A549 treated with ZK216348 at 1 μM for 4 hours (cell line): ENCODE measurements at places on chromosomes 5 and 9. TPM values are rescaled to one million over a fixed set of nuclear protein-coding genes. Genes with fewer than 3 reads are reported as not detected.

The PCDHB9 gene
- total RNA-seq, result not detected in 5 replicates

The RASGRF2 gene
- 1.6 to 2.3 TPM (median 2.0 TPM) in 5 replicates for total RNA-seq

The IL13 gene
- total RNA-seq, result 0.13 TPM in 1 of 5 replicates, not detected in the others

The SMIM32 gene
- not detected in 5 replicates for total RNA-seq

The FAM169A gene
- total RNA-seq, result 3.1 to 8.6 TPM (median 6.5 TPM) in 5 replicates

The MED7 gene
- 14.9 to 27.2 TPM (median 15.7 TPM) in 5 replicates for total RNA-seq

The NR5A1 gene
- 0.09 TPM in 1 of 5 replicates, not detected in the others for total RNA-seq

The PCSK1 gene
- 0.09 to 0.29 TPM (median 0.25 TPM) in 5 replicates for total RNA-seq

The SMIM33 gene
- total RNA-seq, result not detected in 5 replicates

The CYLC2 gene
- total RNA-seq, result not detected in 5 replicates

The CFAP77 gene
- total RNA-seq, result not detected in 5 replicates

The PTGDS gene
- 0.33 to 0.56 TPM (median 0.45 TPM) in 4 of 5 replicates, not detected in the other for total RNA-seq

The TEX48 gene
- total RNA-seq, result not detected in 5 replicates

The PITX1 gene
- 14.2 to 38.1 TPM (median 36.5 TPM) in 5 replicates for total RNA-seq

The OBP2B gene
- not detected in 5 replicates for total RNA-seq

The FAM200C gene
- total RNA-seq, result 1.8 to 2.3 TPM (median 2.1 TPM) in 5 replicates

The C1QTNF3 gene
- total RNA-seq, result 0.09 to 0.33 TPM (median 0.13 TPM) in 4 of 5 replicates, not detected in the other

The TIMD4 gene
- 0.85 to 1.7 TPM (median 1.4 TPM) in 5 replicates for total RNA-seq

The SLC45A2 gene
- total RNA-seq, result not detected in 5 replicates

The OTULINL gene
- total RNA-seq, result 10.6 to 13.5 TPM (median 12.9 TPM) in 5 replicates

The KCNV2 gene
- not detected in 5 replicates for total RNA-seq

The RNF145 gene
- total RNA-seq, result 128 to 155 TPM (median 142 TPM) in 5 replicates

The ANKRD34B gene
- 0.06 to 0.31 TPM (median 0.25 TPM) in 4 of 5 replicates, not detected in the other for total RNA-seq

The RNF20 gene
- total RNA-seq, result 20.4 to 25.0 TPM (median 24.8 TPM) in 5 replicates

The GBGT1 gene
- total RNA-seq, result 1.5 to 3.0 TPM (median 2.2 TPM) in 5 replicates

The SLC34A1 gene
- not detected in 5 replicates for total RNA-seq

The GABRG2 gene
- total RNA-seq, result not detected in 5 replicates

The BHMT2 gene
- not detected in 5 replicates for total RNA-seq

The GABBR2 gene
- total RNA-seq, result 0.12 to 0.34 TPM (median 0.31 TPM) in 5 replicates

The ZFP2 gene
- total RNA-seq, result not detected in 5 replicates

The BRINP1 gene
- total RNA-seq, result 0.16 to 0.27 TPM (median 0.23 TPM) in 5 replicates

The PAIP1 gene
- total RNA-seq, result 102 to 123 TPM (median 109 TPM) in 5 replicates

The SKP1 gene
- 587 to 794 TPM (median 595 TPM) in 5 replicates for total RNA-seq

The AGXT2 gene
- total RNA-seq, result not detected in 5 replicates

The FOXD4L3 gene
- total RNA-seq, result 0.25 TPM in 1 of 5 replicates, not detected in the others

The SPEF2 gene
- total RNA-seq, result 1.2 to 2.2 TPM (median 2.1 TPM) in 5 replicates

The KCNT1 gene
- total RNA-seq, result not detected in 5 replicates

The C9orf152 gene
- total RNA-seq, result 0.07 to 0.13 TPM (median 0.09 TPM) in 5 replicates

The LEAP2 gene
- 0.58 to 1.4 TPM (median 1.0 TPM) in 5 replicates for total RNA-seq

The TNPO1 gene
- 120 to 152 TPM (median 129 TPM) in 5 replicates for total RNA-seq

The SLCO6A1 gene
- total RNA-seq, result not detected in 5 replicates

The FOXI1 gene
- total RNA-seq, result not detected in 5 replicates

The PLCXD3 gene
- 0.04 to 0.29 TPM (median 0.18 TPM) in 5 replicates for total RNA-seq

The STK32A gene
- total RNA-seq, result 0.20 to 0.74 TPM (median 0.29 TPM) in 5 replicates

The IL3 gene
- total RNA-seq, result not detected in 5 replicates

The NFIB gene
- 6.1 to 12.1 TPM (median 10.8 TPM) in 5 replicates for total RNA-seq

The CCDC171 gene
- total RNA-seq, result 0.31 to 0.59 TPM (median 0.36 TPM) in 5 replicates

The TLE1 gene
- 79.7 to 94.0 TPM (median 81.8 TPM) in 5 replicates for total RNA-seq

The PCDHB5 gene
- 1.2 to 2.1 TPM (median 1.4 TPM) in 5 replicates for total RNA-seq

The SLC46A2 gene
- total RNA-seq, result not detected in 5 replicates
